CD4-positive, alpha-beta T cell treated with Interleukin-2 at 100 ng/mL for 4 hours (primary cell): ENCODE measurements at places on chromosomes 7 and 10.
A peak's percentile ranks its signal among the peaks of the same experiment; 100 is the strongest.

DNA sequence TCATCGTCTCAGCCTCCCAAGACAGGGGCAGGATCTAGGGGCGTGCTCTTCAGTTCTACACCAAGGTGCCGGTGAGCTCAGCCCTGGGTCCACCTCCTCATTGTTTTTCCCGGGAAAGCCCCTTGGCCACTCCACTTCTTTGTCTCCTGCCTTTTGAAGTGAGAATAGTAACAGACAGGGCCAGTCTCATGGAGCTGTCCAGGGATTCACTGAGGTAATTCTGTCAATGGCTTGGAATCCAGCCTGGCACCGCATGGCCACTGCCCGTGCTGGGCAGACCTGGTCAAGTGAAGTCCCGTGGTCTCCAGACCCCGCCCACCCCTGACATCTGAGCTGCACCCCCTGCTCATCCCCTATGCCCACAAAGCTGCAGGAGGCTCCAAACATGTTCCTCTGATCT, 138.9 kb downstream of the TNS3 start:
- no peak for DNase-seq

DNA sequence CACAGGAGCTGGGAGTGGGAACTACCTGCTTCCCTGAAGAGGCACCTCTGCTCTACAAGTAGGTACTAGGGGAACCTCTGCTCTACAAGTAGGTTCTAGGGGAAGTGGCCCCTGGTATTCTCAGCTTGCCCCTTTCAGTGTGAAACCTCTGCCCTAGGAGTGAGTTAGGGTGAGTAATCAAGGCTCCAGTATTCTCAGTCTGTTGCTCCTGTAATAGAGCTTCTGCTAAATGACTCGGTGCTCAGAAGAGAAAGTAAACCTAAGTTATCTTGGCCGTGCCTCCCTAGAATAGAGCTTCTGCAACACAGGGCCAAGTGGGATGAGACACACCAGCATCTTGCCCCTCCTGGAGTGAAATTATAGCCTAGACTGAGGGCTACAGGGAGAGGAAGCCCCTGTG, 13.4 kb upstream of the RASSF4 start:
- no peak for DNase-seq

DNA sequence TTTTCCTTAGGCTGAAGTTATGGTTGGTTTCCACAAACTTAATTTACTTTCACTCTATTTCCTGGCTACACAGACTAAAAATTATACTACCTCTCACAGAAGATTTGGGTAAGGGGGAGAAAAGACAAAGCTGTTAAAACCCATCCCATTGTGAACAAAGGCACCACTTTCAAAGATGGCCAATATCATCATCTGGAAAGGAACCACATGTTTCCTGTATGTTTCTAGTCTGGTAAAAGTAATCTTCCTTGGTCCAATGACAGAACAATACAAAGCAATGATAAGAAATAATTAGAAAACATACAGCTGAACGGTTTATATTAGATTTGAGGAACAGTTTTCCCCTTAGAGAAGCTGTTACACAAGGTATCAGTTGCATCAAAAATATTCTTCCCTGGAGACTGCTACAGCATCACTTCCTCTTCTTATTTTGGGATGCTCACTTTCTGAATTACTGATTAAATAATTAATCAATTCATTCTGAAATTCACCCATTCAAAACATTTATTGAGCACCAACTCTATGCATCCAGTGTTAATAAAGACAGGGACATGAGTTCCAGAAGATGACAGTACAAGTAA, 8.5 kb upstream of the SFR1 start:
- DNase-seq = no peak

DNA sequence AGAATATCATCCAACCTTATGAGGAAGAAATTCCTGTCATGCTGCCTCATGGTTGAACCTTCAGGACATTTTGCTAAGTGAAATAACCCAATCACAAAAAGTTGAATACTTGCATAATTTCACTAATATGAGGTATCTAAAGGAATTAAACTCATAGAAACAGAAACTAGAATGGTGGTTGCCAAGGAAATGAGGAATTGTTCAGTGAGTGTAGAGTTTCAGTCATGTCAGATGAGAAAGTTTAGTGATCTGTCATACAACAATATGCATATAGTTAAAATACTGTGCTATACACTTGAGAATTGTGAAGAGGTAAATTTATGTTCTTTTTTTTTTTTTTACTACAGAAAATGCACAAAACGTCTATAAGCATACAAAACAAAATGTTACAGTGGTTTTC, 60.7 kb downstream of the R3HCC1L start:
- no peak for DNase-seq

GRCh38 chr10:16986406-16987205, 143.0 kb downstream of the CUBN start:
- DNase-seq = no peak

DNA sequence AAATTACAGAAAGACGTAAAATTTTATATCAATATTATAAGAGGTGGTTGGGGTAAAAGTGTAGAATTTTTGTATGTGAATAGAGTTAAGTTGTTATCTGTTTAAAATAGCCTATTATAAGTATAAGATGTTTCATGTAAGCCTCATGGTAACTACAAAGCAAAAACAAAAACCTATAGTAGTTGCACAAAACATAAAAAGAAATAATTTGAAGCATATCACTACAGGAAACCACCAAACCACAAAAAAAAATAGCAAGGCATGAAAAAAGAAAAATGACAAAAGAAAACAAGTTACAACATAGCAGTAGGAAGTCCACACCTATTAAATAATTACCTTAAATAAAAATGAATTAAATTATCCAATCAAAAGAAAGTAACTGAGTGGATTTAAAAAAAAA, 12.4 kb upstream of the GSTK1 start:
- peak; percentile 59 for DNase-seq

GRCh38 chr10:70160798-70161197, 9.5 kb downstream of the SAR1A start:
- DNase-seq = no peak

DNA sequence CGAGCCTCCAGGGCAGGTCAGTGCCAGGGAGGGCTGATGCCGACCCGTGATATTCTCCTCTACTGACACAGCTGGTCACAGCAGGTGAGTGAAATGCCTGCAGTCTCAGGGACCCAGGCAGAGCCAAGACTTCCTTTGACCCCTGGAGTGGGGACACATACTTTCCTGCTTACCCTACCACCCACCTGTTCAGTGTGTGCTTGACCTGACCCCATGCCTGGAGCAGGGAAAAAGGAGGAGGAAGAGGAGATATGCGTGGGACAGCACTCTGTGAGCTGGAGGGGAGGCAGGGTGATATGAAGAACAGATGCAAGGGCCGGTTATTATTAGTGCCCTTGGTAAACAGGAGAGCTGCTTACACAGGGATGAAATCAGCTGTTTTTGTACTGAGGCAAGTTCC, 40.8 kb upstream of the WIPF3 start:
- no peak for DNase-seq

DNA sequence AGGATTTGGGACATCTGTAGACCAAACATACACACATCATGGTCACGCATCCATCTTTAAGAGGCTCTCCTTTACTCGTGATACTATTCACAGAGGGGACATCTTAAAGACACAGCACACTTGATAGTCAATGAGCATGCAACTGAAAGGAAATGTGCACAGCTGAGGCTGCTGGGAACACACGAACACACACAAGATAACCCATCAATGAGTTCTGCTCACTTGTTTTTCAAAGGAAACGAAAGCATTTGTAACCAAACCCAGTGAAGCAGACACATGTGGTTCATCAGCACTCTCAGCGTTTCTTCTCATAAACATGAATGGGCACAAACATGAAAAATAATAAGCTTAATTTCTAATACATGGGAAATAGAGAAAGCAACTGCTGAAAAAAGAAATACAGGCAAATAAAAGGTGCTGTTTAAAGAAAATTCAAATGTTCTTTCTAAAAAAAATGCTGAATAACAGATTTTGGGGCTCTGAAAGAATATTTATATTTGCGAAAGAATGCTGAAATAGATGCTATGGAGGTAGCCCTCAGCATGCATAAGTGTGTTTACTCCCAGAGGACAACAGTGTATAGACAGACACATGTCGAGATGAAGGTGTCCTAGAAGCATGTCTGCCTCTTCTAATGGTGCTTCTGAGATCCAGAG, 59.7 kb upstream of the LAMB4 start:
- no peak for DNase-seq

DNA sequence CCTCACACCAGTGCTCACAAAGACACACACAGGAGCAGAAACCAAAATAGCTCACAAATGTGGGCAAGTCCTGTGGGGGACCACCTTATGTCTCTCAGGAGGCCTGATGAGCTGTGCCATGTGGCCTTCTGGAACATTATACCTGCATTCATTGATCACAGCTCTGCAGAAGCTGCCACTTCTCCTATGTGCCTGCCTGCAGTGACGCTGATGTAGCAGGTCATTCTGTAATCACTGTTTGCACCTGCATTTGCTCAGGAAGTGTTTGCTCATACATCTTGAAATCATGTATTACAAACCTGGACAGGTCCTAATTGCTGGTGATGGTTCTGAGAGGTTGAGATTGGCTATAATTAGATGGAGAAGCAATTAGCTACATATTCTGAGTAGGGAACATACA, 310.2 kb downstream of the AUTS2 start:
- DNase-seq = no peak

DNA sequence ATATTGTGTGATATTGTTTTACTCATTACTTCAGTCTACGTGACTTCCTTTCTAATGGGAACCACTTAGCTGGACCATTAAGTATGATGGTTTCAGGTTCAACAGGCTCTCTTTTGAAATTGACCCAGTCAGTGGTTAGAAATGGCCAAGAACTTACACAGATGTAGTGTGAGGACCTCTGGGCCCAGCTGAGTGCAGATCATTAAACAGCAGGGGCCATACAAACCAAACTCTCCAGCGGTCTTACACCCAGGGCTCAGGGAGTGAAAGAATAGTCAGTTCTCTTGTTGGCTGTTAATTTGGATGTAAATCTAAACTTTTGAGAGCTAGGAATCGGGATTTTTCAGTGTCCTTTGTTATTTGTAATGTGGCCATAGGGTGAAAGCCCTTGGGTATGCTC, 107.3 kb downstream of the CELF2 start:
- no peak for DNase-seq

- DNase-seq = no peak
Measured at GRCh38 chr10:79488336-79488735, 24.0 kb upstream of the EIF5AL1 start.

GRCh38 chr7:158529181-158530096, 58.2 kb downstream of the PTPRN2 start:
- DNase-seq = no peak

DNA sequence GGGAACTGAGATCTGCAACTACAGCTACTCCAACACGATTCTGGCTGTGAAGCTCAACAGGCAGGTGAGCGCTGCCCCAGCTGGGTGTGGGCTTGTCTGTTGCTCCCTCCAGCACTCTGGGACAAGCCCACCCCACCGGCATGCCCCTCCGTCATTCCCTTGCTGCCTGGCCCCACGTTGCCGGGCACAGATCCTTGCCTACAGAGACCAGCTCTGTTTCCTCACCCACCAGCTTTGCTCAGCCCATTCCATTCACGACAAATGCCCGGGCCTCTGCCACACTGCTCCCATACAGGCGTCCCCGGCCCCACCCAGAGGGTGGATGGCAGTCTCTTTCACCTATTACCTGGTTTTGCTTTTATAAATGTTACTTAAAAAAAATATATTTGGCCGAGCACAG, 24.6 kb downstream of the WIPI2 start:
- no peak for DNase-seq

- no peak for DNase-seq
Measured at GRCh38 chr7:146002431-146003078, 114.0 kb upstream of the CNTNAP2 start.

DNA sequence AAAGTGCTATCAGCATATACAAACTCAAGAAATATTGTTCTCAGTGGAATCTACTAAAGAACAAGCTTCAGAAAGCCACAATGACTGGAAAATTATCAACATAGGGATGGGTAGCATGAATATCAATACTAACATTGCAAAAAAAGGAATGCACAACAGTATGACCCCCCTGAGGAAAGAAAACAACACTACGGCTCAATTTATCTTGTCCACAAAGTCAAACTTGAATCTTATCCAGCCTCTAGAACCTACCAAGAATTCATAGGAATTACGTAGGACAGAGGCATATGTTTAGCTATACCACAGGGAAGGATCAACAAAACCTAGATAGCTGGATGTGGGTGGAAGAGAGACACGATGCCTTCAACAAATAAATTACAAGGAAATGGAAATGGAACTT, 54.6 kb downstream of the AGMO start:
- no peak for DNase-seq

DNA sequence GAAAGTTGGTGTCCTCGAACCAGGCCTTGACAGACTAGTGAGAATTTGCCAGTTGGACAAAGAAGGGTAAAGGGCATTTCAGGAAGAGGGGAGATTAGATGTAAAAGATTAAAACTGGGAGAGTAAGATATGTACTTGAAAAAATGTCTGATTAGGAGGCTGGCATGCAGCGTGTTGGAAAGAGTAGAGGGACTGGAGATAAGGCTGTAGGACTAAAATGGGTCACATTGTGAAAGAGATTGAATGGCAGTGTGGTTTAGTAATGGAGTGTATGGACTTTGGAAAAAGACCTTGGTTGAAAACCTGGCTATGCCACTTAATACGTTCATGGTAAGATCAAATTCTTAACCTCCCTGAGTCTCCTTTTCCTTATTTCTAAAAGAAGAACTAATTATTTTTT, 14.1 kb downstream of the CREM start:
- no peak for DNase-seq

- DNase-seq = no peak
Measured at GRCh38 chr10:20971901-20972300, 74.8 kb upstream of the NEBL start.

DNA sequence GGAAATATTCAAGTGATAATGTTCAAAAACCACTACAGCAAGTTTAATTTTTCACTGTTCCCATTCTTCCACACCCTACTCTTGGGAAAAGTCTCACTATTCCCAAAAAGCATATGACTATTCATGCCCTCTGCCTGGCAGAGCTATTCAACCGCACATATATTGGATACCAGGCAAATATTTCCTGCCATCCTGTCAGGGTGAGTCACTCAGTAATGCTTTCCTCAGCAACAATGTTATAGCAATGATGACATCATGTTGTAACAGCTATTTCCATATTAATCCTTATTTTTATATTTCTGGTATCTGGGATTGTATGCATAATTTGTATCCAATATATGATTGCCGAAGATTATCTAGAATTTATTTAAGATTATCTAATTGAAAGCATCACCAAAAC, 114.0 kb upstream of the PLXDC2 start:
- DNase-seq = no peak

DNA sequence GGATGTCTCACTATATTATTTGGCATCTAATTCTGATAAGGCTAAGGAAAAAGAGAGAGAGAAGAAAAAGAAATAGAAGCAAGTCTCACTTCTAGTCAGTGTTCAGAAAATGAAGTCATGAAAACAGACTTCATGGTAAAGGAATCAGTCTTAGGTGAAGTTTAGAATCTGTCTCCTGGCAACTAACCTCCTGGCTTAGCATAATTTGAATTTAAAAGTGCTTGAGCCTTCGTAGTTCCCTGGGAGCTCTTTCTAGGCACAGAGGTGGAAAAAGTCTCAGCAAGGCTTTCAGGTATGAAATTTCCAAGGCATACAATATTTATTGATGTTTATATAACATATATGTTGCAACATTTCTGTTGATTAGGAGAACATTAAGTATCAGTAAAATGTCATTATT, 10.4 kb downstream of the CHRM2 start:
- DNase-seq = no peak

- no peak for DNase-seq
Measured at GRCh38 chr10:78896159-78896928, 172.4 kb upstream of the ZMIZ1 start.
